ENCODE measurements at places on chromosomes 11 and 22.

DNA sequence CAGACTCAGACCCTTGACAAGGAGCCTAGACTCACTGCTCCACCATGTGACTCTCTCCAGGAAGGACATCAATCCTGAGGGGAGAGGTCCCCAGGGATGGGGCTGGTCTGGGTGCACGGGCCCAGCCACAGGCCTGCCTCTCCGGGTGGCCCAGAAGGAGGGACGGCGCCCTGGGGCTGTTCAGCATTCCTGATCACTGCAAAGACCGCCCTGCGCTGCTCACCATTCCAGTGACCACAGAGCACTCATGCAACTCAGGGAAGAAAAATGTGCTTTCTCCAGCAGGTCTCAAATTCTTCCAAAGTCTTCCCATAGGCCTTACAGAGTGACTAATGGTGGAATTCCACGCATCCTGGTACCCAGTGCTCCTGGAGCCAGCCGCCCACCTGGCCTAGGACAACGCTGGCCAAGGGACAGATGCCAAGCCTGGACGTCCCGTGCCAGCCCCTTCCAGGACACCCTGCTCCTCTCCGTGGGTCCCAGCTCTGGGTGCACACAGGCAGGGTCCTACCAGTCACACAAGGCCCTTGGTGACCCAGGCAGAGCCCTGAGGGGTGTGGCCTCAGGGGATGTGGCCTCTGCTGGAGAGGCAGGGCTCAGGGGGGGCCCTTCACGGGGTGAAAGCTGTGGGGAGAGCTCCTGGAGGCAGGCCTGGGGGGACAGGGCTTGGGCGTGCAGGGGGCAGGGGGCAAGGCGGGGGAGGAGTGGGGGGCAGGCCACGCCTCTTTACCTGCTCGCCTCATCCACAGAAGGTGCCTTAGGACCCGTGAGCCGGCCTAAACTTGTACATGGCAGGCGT lies 178.8 kb downstream of the IGLL1 start:
- DNase-seq, result no peak

GRCh38 chr11:117835576-117835975 lies 11.0 kb upstream of the FXYD2 start:
- no peak for DNase-seq

GRCh38 chr11:16184588-16184987 lies 171.8 kb downstream of the SOX6 start:
- no peak for DNase-seq

GRCh38 chr11:88404932-88405710 lies 67.6 kb upstream of the CTSC start:
- no peak for DNase-seq

- DNase-seq, result no peak
These were observed 11.9 kb downstream of the SHANK3 start for GRCh38 chr22:50684501-50684900.

DNA sequence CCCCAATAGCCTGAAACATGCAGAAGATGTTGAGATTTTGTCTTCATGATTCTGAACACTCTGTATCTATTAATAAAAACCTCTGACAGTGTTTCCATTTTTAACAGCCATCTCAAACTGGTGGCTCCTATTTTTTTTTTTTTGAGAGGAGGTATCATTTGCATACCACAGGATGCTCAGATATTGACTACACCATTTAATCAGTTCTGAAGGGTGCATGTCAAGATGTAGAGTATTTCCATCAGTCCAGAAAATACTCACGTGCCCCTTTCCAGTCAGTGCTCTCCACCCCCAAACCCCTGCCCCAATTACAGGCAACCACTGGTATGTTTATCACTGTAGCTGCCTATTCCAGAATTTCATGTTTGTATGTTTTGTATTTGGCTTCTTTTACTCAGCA lies 85.3 kb upstream of the SORL1-AS1 start:
- DNase-seq, result no peak

- DNase-seq, result no peak
These were observed 44.5 kb downstream of the RAB6A start for GRCh38 chr11:73716153-73717056.

DNA sequence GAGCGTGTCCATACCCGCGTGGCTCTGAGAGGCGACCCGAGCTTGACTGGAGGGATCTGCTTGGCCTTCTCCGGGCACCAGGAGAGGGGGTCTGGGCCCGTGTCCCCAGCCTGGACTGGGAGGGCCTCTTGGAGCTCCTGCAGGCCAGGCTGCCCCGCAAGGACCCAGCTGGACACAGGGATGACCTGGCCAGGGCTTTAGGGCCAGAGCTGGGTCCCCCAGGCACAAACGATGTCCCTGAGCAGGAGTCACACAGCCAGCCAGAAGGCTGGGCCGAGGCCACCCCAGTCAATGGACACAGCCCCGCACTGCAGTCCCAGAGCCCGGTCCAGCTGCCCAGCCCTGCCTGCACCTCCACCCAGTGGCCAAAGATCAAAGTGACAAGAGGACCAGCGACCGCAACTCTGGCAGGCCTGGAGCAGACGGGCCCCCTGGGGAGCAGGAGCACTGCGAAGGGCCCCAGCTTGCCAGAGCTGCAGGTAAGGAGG lies 38.2 kb downstream of the TRIOBP start:
- no peak for DNase-seq

DNA sequence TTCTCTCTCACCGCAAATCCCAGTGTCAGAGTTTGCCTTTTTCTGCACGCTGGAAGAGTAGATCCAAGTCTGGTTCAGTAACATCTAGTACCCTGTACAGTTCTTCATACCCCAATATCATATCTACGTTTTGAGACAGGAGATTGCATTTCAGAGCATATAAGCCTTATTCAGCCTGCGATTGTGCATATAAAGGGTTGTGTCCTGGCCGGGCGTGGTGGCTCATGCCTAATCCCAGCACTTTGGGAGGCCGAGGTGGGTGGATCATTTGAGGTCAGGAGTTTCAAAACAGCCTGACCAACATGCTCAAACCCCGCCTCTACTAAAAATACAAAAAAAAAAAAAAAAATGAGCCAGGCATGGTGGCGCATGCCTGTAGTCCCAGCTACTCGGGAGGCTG lies 104.9 kb downstream of the MTNR1B start:
- no peak for DNase-seq

DNA sequence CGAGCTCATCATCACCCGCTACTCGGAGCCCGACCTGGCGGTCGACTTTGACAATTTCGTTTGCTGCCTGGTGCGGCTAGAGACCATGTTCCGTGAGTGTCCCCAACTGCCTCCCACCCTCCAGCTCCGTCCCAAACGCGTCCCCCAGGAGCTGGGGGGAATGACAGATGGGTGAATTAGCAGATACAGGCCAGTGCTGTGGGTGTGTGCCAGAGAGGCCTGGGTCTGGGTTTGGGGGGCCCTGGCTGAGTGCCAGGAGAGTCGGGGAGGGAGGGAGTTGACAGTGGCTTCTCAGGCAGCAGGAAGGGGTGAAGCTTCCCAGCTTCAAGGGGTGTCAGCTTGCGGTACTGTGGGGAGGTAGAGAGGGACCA lies 28.6 kb downstream of the CAPN1 start:
- DNase-seq, result no peak

- no peak for DNase-seq
These were observed 59.4 kb downstream of the F2 start for GRCh38 chr11:46778416-46778815.

DNA sequence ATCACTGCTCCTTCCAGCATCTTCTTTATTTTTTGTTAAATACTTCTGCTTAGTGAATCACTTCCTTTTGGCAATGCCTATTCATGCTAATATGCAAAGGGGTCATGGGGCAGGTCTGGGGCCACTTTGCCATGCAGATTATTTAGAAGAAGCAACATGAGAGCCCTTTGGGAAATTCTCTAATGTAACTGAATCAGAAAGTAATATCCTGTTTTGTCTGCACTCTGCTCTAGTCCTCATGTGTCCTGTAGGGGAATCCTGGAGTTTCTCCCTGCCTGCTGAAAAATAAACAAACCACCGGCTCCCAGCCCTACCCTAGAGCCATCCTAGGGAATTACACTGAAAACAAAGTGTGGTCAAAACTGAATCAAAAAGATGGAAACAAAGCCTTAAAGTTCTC lies 176.5 kb upstream of the POU2AF2 start:
- DNase-seq, result no peak

GRCh38 chr22:50115693-50116092 lies 25.9 kb downstream of the MOV10L1 start:
- no peak for DNase-seq

DNA sequence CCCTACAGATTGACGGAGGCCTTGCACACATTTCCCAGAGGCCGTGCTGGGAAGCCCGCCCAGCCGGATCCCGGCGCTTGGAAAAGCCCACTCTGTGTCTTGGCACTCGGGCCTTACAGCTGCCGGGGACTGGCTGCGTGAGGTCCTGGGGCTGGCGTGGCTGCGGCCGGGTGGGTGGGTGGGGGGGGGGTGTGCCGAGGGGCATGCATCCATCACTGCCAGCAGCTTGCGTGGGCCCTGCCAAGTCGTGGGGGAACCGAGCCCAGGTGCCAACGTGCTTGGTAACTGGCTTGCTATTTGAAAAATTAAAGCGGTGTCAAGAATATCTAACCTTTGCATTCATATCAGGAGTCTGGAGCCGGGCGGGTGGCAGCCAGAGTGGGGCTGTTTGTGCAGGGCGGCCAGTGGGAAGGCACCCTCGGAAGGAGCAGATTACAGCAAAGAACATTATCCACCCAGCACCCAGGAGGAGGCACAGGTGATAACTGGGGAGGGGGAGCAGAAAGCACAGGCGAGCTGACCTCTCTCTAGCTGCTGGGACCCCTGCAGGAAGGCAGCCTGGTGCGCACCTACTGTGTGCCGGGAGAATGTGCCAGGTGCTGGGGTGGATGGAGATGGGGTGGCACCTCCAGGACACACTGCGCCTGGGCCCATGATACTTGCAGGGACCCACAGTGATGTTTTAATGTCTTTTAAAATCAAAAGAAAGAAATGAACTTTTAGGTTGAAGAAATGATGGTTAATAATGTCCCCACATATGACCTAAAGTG lies 28.5 kb upstream of the SMIM38 start:
- no peak for DNase-seq

- DNase-seq, result no peak
These were observed 164.3 kb downstream of the GUCY1A2 start for GRCh38 chr11:106853850-106854401.

DNA sequence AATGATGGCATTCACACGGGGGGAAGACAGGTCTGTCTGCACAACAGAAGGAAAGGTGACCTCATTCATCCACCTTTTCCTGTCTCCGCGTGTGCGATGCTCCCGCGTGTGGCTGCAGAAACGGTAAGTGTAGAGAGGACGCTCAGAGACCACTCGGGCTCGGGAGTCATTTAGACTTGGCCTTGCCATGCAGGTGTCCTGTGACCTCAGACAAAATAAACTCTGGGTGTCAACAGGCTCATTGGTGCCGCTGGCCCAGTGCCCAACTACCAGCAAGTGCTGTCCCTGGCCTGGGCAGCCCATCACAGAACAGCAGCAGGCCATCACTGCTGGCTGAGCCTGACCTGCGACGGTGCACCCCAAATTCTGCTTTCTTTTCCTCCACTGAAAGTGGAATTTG lies 48.1 kb upstream of the ARFGAP3 start:
- DNase-seq, result no peak

GRCh38 chr22:19664406-19664805 lies 49.9 kb upstream of the SEPTIN5 start:
- DNase-seq, result no peak

GRCh38 chr22:34567367-34567766 lies 498.6 kb upstream of the ISX start:
- DNase-seq, result no peak

DNA sequence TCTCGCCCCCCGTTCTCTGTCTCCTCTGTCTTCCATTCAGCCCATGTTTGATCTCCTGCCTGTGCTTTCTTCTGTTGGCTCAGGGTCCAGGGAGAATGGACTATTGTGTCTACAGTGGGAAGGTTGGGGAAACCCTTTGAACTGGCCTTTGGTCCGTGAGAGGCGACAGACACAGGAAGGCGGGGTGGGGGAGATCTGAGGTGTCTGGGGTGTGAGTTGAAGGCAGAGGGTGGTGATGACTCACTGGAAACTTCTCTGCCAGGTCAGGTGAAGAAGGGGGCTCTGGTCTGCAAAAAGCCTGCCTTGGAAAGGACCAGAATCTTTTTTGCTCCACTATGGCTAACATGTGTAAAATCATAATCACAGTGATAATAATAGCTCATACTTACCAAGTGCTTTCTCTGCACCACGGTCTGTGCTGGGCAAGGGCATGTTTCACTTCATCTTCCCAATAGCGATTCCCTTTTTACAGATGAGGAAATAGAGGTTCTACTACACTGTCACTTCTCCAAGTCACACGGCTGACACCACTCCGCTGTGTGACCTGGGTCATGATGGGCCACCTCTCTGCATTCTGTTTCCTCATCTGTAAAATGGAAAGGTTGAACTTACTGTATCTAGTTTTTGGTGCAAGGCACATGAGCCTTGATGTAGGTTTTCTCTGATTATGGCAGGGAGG lies 99.8 kb upstream of the ALX4 start:
- no peak for DNase-seq

GRCh38 chr11:45262900-45263299 lies 23.2 kb downstream of the SYT13 start:
- no peak for DNase-seq

DNA sequence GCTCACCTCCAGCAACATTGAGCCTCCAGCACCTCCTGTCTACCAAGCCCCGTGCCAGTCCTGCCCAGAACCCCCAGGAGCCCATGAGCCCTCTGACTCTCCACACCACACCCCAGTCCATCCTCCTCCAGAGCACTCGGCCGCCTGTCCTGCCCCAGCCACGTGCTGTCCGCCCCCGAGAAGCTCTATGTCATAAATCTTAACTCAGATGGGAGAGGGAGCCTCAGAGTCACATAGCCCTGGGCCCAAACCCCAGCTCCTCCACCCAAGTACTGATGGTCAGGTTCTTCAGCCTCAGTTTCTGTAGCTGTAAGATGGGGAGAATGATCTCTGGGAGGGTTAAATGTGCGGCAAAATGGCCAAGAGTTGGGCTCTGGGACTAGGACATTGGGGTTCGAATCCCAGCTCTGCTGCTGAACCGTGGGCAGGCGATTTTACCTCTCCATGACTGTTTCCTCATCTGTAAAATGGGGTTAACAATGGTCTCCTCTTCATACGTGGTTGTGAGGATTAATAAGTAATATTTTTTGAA lies 27.8 kb downstream of the CYTH4 start:
- no peak for DNase-seq

DNA sequence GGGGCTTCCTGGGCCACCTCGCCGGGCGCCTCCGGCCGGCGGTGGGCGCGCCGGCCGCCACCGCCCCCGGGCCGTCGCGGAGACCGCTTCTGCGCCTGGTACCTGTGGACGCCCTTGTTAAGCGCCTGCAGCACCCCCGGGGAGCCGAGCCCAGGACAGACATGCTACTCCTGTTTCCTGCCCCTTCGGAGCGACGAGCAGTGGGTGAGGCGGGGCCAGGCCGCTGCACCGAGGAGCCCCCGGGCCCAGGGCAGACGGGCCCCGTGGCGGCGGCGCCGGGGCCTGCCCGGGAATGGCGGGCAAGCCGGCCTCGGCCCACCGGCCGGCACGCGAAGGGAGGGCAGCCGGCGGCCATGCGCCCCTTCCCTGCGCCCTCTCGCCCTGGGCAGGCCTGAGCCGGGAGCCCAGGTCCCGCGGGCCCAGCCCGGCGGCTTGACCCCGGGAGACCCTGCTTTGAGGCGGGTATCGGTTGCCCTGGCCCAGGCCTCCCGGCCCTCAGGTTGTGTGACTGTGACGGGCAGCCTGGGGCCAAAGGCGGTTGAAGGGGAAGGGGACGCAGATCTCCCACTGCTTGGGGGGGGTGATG lies 789 bp upstream of the KDM2A start:
- DNase-seq, result peak; percentile 32

- no peak for DNase-seq
These were observed 15.4 kb downstream of the SLC3A2 start for GRCh38 chr11:62896049-62896448.
